ENCODE measurements at places on chromosomes 11 and 22.

- no peak for DNase-seq
These were observed 55.6 kb downstream of the OPCML start for GRCh38 chr11:133476570-133477250.

- DNase-seq: no peak
These were observed 4.9 kb downstream of the NOL12 start for GRCh38 chr22:37690901-37691504.

DNA sequence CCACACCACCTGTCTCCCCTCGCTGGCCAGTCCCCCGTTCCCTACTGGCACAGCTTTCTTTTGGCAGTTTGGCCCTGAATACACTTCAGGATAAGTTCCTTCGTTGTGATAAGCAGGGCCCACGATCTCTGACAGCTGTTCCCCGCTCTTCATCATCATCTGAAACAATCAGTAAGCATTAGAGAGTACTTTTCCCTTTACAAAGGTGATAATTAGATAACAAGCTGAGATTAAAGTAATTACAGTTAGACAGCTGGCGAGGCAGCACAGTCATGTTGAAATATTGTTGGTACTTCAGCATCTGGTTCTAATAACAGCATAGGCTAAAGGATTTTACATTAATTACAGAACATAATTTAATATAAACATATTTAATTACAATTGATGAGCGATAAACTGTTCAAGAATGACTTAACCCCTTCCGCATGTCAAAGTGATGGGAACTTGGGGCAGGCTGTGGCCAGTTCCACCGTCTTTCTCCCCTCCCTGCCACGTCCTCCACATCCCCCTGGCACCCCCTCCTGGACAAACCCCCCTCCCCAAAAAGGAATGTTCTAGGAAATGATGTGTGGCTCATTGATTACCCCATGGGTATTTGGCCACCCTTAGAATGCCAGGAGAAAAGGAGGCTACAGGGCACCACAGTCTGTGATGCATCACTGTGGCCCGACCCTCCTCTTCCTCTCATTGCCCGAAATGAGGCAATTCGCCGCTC lies 134.9 kb downstream of the RCN1 start:
- DNase-seq: no peak

- no peak for DNase-seq
These were observed 8.8 kb downstream of the RIN1 start for GRCh38 chr11:66327171-66328030.

DNA sequence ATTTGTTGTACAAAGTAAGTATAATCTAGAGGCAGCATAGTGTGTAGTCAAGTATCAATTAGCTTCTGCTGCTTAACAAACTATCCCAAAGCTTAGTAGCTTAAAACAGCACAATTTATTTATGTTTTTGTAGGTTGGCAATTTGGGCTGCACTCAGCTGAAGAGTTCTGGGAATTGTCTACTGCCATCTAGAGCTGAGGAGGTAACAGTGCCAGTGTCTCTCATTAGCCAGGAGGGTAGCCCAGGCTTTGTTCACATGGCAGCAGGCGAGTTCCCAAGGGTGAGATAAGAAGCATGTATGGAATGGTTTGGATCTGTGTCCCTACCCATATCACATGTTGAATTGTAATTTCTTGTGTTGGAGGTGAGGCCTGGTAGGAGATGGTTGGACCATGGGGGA lies 45.8 kb upstream of the SLN start:
- DNase-seq: no peak

DNA sequence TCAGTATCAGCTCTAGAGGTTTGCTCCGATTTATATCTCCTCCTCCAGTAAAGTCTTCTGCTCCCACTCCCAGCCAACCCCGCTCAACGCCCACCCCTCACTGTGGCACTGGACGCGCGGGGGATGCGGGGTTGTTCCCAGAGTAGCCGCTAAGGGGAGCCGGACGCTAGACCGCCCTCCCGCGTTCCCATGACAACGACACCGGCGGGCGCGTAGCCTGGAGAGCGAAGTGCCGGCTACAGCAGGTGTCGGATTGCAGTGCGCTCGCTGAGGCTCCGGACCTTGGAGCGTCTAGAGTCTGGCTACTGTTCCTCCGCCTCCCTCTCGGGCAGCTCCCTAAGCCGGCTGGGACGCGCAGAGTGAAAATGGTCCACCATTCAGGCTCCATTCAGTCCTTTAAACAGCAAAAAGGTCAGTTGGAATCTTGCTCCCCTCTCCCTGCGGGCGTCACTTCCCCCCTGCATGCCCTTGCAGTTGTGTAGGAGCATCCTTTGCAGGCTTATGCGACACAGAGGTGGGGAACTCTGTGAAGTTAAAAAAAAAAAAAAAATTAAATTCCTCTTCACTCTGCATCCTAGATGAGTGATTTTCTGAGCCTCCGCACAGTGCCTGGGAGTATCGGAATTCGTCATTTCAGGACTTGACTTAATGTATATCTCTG lies at the start of gene ANO3:
ANO3 (plus strand) TSS at position 220 of the 661 bp plus-strand sequence; CDS start at position 366, 146 bp downstream.
- DNase-seq: no peak

- DNase-seq: no peak
These were observed 9.6 kb upstream of the SYT8 start for GRCh38 chr11:1825039-1825740.

DNA sequence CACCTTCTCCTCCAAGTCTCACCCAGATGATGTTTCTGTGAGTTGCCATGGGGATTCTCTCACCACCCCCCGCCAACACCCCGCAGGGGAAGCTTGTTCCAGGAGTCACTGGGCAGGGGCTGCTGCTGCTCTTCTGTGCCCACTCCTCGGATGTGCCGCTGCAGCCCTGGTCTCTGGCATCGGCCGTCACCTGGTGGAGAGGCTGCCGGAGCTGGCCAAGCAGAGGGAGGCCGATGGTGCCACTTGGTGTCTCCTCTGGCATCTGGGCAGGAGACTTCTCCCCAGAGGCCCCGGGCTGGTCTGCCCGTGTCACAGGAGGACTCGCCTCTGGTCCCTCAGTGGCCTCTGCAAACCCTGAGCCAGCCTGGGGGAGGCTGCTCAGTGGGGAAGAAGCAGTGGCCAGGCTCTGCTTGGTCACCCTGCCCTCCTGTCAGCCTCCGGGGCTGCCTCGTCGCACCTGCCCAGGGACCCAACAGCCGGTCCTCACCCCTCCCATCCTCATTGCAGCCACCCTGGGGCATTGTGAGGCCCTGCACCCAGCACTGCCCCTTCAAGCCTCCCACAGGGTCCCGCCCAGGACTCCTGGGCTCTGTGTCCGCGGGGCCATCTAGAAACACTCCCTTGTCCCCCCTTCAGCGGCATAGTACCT lies 424 bp upstream of the ADORA2A start:
- no peak for DNase-seq

DNA sequence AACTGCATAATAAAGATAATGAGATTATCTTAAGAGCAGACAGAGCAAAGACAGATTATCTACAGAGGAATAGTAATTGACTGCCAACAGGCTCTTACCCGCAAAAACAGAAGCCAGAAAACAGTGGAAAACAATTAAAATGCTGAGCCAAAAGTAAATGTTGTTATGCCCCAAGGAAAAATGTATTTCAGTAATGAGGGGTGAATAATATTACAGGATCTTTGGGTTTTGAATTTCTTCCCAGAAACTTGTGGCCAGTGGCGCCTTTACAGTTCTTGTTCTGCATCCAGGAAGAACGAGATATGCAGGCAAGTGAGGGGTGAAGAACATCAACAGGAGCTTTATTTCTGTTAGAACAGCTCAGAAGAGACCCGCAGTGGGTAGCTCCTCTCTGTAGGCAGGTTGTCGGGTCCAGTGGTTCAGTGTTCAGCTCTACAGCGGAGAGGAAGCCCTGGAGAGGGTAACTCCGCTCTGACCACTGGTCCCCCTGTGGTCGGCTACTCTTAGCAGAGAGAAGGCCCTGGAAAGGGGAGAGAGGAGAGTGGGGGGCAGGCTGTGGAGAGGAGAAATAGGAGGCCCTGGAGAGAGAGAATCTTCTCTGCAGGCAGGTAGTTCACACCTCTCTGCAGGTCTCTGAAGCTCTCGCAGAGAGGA lies 51.8 kb upstream of the SC5D start:
- no peak for DNase-seq

DNA sequence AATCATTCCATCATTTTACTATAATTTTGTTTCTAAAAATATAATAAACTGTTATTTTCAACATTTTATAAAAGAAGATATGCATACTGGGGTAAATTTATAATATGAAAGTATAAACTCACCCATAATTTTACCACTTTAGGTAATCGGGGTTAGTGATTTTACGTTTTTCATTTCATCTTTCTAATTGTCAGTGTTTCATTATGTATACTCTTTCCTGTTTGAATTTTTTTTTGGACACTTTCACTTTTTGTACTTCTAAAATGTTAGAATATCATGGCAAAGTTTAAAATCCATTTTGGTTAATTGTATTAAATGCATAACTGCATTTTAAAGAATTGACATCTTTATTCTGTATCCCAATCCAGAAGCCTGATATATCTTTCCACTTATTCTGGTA lies 115.8 kb downstream of the METTL15 start:
- no peak for DNase-seq

- DNase-seq: no peak
These were observed 39.1 kb upstream of the SPTBN2 start for GRCh38 chr11:66768088-66768521.

- DNase-seq: no peak
These were observed 33.0 kb downstream of the MOB2 start for GRCh38 chr11:1453611-1454034.

DNA sequence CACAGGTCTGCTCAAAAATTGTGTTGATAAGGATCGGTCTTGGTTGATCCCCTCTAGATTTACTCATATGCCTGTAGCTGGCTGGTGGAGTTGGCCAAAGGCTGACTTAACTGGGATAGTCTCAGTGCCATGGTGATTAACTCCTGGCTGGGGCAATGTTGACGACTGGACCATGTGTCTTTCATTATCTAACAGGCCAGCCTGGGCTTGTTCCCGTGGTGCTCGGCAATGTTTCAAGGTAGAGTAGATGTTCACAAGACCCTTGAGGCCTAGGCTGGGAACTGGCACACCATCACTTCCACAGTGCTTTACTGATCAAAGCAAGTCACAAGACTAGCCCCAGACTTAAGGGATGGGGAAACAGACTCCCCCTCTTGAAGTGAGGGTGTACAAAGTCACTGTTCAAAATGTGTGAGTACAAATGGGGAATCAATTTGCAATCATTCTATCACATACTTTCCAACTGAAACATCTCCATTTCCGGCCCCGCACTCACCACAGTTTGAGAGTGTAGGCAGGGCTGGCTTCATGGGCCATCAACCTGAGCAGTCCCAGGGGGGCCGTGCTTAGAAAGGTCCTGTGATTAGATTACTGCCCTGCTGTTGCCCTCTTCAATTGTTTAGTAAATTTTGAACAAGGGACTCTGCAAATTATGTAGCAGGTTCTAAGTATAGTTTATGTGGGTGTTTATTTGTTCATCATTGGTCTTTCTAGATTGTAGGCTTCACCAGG lies 240.8 kb downstream of the NELL1 start:
- DNase-seq: no peak

DNA sequence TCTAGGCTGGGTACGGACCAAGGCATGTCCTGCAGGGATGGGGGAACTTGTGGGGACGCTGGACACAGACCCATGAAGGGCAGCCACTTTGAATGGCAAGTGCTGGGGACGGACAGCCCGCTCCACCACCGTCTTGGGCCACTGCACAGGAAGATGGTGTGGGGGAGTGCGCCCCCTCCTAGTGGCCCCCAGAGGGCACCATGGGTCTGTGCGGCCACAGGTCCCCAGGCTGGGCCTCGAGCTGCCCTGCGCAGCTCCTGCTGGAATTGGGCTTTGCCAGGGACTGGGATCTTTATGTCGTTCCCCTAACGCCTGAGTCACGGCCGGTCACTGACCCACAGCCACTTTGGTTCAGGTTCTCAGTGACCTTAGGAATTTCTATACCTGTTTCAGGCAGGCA lies 44.4 kb downstream of the NAT10 start:
- no peak for DNase-seq

DNA sequence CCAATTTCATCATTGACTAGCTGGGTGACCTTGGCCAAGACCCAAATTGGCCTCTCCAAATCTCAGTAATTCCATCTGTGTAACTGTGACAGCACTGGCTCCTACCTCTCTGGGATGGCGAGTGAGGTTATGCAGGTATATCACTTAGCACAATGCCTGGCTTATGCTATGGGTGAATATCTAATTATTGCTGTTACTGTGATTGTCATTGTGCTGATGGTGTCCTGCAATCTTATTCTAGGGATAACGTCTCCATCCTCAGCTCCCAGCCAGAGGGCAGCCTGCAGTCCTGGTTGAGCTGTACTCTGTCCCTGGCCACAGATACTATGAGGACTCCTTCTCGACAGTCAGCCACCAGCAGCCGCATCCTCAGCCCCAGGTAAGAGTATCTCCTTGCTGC lies 164.8 kb upstream of the SEZ6L start:
- DNase-seq: no peak

- no peak for DNase-seq
These were observed 38.8 kb downstream of the NUMA1 start for GRCh38 chr11:72041364-72042063.

DNA sequence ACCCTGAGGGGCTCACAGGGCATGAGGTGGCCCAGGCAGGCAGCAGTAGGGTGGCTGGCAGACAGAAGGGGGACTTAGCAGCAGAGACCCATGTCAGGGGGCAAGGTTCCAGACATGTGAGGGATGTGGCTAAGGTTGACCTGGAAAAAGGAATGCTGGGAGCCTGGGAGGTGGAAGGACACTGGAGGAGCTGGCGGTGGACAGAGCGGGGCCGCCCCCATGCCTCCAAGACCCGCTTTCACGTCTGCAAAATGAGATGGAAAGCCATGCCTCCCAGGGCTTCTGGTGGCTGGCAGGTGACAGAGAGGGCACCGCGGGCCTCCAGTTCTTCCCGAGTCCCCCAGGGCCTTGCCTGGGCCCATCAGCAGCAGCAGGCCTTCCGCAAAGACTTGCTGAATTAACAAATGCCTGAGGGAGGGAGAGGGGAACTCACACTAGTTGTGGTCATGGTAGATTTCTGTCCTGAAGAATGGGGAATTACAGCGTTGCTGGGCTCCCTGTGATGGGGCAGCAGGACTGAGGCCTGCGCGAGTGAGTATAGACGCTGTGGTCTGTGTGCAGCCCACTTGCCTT lies 23.1 kb upstream of the SOX10 start:
- no peak for DNase-seq

- DNase-seq: no peak
These were observed 18.8 kb upstream of the MGAT3 start for GRCh38 chr22:39437791-39438704.

GRCh38 chr22:44549701-44550100 lies 51.7 kb upstream of the RTL6 start:
- no peak for DNase-seq

- no peak for DNase-seq
These were observed 11.0 kb upstream of the MICALL1 start for GRCh38 chr22:37894939-37895670.

DNA sequence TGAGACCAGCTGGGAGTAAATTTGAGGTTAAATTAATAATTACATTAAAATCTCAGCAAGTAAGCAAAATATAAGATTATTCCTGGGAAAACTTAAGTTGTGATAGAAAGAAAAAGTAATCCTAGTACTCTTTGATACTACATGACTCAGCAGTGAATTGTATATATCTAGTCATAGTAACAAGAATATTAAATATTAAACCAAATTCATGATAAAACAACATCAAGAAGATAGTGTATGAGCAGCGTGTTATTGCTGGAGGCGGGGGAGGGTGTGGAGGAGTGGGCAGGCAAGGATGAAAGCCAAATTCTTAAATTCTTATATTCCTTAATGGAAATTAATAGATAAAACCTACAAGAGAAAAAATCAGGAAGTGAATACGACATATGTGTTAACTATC lies 95.2 kb downstream of the WT1 start:
- no peak for DNase-seq

GRCh38 chr11:110856996-110857812 lies 145.0 kb upstream of the ARHGAP20 start:
- DNase-seq: no peak

All from activated CD8-positive, alpha-beta memory T cell treated with anti-CD3 and anti-CD28 coated beads for 4 hours (primary cell).